ENCODE measurements at places on chromosomes 6 and 20.

DNA sequence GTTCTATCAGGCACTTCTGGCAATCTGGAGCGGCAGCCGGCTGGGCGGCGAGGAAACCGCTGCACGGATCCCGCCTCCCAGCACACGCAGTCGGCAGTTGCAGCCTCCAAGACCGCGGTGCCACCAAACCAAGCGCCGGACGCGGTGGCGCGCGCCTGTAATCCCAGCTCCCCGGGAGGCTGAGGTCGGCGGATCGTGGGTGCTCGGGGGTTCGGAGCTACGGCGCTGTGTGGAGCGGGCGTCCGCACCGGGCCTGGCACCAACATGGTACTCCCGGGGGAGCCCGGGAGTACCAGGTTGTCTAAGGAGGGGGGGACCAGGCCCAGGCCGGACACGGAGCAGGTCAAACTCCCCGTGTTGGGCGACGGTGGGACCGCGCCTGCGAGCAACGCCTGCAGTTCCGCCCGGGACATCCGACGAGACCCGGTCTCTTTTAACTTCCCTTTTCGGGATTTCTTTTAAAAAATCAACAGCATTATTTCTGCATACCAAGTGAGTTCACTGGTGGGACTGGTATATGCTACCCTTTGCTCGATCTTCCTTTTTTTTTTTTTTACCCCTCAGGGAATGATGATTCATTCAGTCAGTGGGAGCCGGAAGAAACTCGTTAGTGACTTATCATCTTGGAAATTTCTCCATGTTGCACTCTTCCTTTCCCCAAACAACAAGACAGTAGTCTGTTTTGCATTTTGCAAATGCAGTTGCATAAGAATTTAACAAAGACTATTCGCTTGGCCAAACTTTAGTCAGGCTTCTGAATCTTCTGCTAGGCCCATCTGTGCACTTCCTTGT is 27.6 kb downstream of the ZNF311 start:
- peak; percentile 55 for DNase-seq

- DNase-seq, result no peak
These were observed 711.1 kb downstream of the KIF16B start for GRCh38 chr20:15862178-15862577.

- DNase-seq, result no peak
These were observed 10.3 kb downstream of the RIN2 start for GRCh38 chr20:19768325-19768842.

GRCh38 chr6:121651420-121651819 is 216.0 kb downstream of the GJA1 start:
- no peak for DNase-seq

DNA sequence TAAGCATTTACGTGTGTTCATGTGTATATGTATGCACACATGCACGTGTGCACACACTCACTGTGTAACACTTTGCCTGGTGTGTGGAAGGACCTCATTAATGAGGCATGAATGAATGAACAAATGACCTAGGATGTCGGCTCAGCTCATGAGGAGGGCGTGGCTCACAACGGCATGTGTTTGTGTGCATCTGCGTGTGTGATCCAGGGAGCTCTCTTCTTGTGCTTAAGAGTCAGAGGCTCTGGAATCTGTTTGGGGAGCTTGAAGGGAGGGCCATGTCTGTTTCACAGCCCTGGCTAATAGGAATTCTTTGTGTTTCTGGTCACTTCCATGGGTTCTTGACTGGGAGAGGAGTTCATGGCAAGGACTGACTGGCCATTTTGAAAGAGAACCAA is 32.7 kb downstream of the TOX2 start:
- DNase-seq, result no peak

GRCh38 chr6:40417031-40417430 is 170.1 kb downstream of the LRFN2 start:
- DNase-seq, result no peak

DNA sequence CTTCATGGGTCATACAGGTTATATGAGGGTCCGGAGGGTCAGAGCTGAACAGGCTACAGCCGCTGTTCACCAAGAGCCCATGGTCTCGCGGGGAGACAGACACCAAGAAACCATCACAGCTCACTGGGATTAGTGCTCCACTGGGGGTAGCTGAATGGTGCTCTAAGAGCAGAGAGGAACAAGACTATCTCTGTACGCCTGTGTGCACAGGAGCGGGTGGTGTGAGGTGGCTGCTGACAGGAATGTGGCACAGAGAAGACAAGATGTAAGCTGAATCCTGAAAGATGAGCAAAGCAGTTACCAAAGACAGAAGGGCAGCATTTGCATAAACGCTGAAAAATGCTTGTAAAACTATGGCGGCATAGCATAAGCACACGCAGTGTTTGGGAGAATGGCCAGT is 139.1 kb downstream of the GMPR start:
- no peak for DNase-seq

DNA sequence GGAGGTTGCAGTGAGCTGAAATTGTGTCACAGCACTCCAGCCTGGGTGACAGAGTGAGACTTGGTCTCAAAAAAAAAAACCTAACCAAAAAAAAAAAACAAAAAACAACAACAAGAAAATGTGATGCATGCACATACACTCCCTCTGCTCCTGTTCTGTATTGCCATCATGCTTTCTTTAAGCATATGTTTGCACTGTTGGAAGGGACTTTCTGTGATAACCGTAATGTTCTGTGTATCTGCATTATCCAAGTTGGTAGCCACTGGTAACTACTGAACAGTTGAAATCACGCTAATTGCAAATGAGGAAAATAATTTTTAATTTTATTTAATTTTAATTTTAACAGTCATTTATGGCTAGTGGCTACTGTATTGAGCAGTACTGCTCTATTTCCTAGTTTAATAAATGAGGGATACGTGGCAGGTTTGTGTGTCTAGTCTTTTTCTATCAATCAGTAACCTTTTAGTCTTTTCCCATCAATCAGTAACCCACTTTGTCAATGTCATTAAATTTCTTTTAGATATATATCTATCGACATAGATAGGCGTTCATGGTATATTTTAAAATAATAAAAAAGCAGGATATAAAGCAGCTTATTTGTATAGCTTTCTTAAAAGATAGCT is 135.6 kb downstream of the ASCC3 start:
- no peak for DNase-seq

DNA sequence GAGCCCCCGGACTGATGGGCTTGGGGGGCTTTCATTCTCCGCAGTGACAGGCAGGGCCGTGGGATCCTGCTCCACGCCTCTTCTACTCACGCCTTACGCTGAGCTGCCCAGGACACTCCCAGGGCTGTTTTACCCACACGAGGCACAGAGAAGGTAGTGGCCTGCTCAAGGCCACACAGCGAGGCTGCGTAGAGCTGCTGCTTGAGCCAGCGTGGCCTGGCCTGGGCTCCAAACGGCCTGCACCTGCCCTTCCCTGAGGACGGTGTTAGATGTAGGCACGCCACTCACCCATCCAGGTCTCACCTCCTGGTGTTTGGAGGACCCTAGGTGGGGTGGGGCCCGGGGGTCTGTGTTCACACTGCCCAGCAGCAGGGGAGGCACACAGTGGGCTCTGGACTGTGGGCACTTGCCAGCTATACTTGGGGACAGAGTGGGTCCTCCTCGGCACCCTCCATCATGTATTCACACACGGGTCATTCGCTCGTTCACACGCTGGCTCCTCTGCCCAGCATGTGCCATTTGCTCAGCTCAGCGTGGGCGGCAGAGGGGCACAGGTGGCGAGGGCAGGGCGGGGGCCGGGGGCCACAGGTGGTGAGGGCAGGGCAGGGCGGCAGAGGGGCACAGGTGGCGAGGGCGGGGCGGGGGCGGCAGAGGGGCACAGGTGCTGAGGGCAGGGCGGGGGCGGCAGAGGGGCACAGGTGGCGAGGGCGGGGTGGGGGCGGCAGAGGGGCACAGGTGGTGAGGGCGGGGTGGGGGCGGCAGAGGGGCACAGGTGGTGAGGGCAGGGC is 18.4 kb upstream of the RBBP8NL start:
- DNase-seq, result no peak

- DNase-seq, result no peak
These were observed 74.0 kb upstream of the EYA2 start for GRCh38 chr20:46820682-46821081.

DNA sequence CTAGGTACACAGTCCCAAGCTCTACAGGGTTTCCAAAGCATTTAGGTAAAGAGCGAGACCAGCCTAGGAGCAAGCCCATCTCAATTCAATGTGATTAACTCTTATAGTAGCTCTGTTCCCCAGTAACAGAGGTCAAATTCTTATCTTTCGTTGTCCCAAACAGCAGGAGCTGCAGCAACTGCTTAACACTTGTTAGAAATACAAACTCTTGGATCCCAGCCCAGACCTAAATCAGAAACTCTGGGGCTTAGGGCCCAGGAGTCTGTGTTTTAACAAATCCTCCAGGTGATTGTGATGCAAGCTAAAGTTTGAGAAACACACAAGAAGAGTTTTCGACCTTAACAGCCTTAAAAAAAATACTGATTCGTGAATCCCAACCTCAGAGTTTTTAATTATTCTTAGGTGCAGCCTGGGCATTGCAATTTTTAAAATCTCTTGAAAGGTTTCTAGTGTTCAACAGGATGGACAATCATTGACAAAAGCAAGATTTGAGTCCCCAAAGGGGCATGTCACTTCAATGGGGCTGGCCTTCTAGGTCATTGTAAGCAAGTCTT is 127.4 kb upstream of the HCRTR2 start:
- DNase-seq, result no peak

DNA sequence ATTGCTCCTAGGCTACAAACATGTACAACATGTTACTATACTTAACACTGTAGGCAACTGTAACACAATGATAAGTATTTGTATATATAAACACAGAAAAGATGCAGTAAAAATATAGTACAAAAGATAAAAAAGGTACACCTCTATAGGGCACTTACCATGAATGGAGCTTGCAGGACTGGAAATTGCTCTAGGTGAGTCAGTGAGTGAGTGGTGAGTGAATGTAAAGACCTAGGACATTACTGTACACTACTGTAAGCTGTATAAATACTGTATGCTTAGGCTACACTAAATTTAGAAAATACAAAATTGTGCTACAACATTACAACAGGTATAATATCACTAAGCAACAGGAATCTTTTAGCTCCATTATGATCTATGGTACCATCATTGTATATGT is 312.0 kb upstream of the PREP start:
- no peak for DNase-seq

- DNase-seq, result peak; percentile 62
These were observed 398.8 kb downstream of the ESR1 start for GRCh38 chr6:152206072-152206818.

GRCh38 chr20:57713505-57713903 is 3.7 kb upstream of the PMEPA1 start:
- DNase-seq, result no peak

GRCh38 chr6:158548418-158549161 is 11.3 kb upstream of the TMEM181 start:
- no peak for DNase-seq

GRCh38 chr20:59137532-59137931 is 26.1 kb upstream of the ZNF831 start:
- no peak for DNase-seq

GRCh38 chr6:117829594-117830319 is 77.3 kb upstream of the SLC35F1 start:
- no peak for DNase-seq

DNA sequence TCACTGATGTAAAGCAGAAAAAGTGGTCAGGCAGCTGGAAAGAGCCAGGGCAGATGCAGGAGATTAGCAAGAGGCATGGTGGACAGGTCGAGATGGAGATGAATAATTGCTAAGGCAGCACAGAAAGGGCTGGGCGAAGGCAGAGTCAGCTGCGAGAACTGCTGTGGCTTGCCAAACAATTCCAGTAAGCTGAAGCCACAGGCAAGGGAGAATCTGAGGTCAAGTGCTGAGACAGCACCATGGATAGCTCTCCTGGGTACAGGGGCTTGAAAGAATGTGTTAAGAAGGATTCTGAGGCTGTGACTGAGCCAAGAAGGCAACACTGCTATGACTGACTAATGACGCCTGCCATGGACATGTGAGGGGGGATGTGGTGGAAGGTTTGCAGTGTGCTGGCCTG is 220.8 kb upstream of the FOXA2 start:
- no peak for DNase-seq

DNA sequence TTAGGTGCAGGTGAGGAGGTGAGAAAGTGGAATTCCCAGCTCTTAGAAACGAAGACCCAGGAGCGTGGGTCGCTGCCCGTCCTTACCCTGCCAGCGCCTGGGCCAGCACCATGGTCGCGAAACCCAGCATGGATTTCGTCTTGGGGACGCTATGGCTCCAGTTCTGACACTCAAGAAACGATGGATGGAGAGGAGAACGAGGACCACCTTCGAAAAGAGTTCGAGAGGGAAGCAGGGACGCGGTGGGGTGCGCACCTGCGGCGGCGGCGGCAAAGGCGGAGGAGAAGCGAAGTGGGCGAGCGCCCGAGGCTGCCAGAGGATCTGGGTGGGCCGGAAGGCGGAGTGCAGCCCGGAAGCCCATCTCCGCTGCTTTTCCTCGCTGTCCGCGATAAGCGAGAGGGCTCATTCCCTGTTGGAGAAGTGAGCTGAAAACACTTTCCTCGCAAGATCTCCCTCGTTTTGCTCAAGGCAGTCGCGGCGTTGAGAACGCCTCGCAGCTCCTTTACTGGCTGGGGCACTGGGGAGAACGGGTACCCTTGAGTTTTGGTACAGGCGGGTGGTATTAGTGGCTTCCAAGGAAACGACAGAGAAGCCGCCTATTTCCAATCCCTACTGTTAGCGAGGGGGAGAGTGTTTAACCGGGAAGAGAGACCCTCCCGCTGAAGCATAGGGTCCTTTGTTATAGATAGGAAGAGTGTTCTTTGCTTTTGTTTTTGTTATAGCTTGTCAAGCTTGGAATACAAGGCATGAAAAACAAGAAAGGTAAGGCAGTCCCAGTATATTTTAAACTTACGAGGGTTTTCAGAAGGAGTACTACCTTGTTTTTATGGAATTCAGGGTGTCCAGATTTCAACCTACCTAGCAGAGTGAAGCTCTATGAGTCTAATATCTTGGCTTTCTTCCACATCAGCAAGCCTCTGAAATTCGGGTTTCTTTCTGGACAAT is 109.5 kb downstream of the TRIM27 start:
- DNase-seq, result no peak

DNA sequence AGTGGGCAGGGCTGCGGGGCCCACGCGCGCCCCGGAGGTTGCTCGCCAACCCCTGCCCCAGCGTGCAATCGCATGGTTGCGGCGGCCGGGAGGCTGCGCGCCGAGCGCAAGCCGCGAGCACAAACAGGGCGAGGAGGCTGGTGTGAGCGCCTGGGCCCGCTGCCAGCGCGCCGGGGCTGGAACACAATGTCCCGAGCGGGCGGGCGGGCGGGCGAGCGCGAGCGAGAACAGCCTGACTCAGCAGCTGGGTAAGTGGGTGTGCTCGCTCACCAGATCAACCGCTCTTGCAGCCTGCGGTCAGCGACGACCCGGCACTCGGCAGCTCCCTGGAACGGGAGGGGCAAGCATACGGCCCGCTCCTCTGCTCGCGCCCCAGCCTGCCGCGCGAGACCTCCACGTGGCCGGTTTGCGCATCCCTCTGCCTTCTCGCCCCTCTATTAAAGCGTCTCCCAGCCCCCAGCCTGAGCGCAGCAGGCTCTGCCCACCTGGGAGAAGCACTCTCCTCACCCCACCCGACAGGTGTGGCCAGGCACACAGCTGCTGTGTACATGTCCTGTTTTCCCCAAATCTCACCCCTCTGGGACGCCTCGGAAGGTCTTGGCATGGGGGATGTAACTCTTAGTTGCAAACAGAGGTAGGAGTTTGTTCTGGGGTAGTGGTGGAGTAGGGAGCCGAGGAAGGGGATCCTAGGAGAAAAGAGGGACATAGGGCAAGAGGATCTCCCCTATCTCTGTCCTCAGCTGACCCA is 8.7 kb upstream of the ARMC12 start:
- DNase-seq, result peak; percentile 86
